Amniotic epithelial cell (primary cell): ENCODE measurements at places on chromosomes 1 and 21.

DNA sequence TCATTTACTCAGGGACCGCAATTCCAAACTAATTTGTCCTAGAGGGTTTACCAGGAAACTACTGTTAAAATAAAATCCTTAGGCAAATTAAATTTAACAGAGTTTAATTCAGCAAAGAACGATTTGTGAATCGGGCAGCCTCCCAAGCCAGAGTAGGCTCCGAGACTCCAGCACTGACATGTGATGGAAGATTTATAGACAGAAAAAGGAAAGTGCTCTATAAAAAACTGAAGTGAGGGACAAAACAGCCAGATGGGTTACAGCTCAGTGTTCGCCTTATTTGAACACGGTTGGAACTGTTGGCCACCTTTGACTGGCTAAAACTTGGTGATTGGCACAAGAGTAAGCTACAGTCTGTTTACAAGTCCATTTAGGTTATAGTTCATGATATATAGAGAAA, 35.2 kb upstream of the RCSD1 start:
- DNase-seq: no peak

- DNase-seq: no peak
Measured at GRCh38 chr1:43981636-43982035, 2.6 kb downstream of the B4GALT2 start.

GRCh38 chr1:240528591-240528990, 83.4 kb downstream of the GREM2 start:
- no peak for DNase-seq

DNA sequence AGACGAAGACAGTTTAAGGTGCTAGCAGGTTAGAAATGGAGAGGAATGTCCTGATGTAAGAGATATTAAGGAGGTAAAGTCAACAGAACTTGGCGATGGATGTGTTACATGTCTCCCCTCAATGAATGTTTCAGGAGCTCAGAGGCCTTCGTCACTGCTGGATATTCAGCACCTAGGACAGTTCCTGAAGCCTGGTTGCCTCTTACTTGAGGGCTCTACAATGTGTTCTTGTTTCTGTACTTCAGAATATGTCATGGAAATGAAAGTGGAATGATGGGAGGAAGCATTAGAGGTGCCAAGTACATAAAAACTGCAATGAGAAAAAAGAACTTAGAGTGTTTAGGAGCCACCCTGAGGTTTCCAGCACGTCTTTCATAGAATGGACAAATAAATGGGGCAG, 17.7 kb downstream of the TNR start:
- DNase-seq: peak; percentile 5

GRCh38 chr1:109467301-109467777, 993 bp downstream of the SYPL2 start:
- no peak for DNase-seq

- no peak for DNase-seq
Measured at GRCh38 chr1:154571964-154572288, 4.3 kb downstream of the CHRNB2 start.

- DNase-seq: no peak
Measured at GRCh38 chr1:82273816-82274215, 473.1 kb downstream of the ADGRL2 start.

DNA sequence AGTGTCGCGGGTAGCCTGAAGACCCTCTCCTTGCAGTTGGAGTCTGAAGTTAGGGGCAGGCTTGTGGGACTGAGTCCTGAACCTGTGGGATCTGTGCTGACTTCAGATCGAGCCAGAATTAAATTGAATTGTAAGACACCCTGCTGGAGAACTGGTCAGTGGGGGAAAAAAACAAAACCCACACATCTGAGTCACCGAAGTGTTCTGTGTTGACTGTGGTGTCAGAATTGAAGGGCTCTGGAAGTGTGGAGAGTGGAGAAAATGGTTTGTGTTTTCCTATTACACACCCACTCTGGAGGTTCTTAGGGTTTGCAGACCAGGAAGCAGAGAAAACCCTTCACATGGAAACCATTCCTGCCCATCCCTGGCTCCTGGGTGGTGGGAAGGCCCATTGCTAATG, 209.5 kb upstream of the GALNT2 start:
- DNase-seq: peak; percentile 23

GRCh38 chr1:43668956-43669355, 19.0 kb downstream of the KDM4A start:
- DNase-seq: peak; percentile 27

DNA sequence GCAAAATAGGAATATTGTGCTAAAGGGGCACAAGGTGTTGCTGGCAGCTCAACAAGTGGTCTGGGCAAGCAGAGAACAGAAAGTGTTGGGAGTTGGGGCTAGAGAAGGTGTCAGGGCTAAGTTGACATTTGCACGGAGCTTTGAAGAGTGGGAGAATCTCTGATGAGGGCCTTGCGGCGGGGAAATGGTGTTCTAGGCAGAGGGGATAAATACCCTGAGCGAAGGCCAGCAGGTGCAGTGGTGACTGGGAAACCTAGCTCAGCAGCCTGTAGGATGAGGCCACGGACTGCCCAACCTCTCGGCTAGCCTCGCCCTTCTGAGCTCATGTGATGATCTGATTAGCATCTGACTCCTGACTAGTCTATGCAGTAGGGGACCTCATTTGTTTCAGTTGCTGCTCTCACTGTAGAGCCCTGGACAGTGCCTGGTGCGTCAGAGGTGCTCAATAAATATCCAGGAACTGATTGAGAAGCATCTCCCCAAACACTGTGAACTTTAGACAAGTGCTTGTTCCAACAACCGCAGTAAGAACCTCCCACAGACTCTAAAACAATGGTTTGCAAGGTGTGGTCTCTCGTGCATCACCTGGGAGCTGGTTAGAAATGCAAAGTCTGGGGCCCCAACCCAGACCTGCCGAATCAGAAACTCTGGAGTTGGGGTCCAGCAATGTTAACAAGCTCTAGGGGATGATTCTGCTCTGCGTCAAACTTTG, 1.0 kb upstream of the FOXO6 start:
- no peak for DNase-seq

GRCh38 chr1:215260711-215261110, 178.2 kb downstream of the KCNK2 start:
- no peak for DNase-seq

GRCh38 chr1:181206979-181207790, 118.7 kb downstream of the IER5 start:
- no peak for DNase-seq

DNA sequence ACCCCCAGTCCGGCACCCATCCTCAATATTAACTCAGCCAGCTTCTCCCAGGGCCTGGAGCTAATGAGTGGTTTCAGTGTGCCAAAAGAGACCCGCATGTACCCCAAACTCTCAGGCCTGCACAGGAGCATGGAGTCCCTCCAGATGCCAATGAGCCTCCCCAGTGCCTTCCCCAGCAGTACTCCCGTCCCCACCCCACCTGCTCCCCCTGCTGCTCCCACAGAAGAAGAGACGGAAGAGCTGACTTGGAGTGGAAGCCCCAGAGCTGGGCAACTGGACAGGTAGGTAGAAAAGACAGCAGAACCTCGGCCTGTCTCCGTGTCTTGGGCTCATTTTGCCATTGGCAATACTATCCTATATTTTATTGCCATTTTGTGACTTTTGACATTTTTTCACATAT, 45.4 kb upstream of the IPO9 start:
- no peak for DNase-seq

- DNase-seq: no peak
Measured at GRCh38 chr1:17177651-17178050, 27.3 kb upstream of the PADI1 start.

DNA sequence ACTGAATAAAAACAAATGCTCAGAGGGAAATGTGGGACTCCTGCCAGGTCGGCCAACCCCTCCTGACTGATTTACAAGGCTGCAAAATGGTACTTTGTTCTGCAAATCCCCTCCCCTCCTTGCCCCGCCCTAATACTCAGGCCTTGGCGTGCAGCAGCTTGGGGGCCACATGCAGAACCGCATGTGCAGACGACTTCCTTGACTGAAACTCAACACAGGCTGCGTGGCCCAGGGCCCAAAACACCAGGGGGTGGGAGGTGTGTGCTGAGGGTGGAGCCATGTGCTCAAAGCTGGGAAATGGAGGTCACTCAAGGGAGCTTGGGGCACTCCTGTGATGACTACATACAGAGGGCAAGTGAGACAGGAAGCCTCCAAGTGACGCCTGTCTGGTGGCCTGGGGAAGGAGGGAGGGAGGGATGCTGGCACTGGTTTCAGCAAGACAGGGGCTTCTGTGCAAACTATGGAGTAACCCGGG, 87.2 kb downstream of the MRPL37 start:
- no peak for DNase-seq

DNA sequence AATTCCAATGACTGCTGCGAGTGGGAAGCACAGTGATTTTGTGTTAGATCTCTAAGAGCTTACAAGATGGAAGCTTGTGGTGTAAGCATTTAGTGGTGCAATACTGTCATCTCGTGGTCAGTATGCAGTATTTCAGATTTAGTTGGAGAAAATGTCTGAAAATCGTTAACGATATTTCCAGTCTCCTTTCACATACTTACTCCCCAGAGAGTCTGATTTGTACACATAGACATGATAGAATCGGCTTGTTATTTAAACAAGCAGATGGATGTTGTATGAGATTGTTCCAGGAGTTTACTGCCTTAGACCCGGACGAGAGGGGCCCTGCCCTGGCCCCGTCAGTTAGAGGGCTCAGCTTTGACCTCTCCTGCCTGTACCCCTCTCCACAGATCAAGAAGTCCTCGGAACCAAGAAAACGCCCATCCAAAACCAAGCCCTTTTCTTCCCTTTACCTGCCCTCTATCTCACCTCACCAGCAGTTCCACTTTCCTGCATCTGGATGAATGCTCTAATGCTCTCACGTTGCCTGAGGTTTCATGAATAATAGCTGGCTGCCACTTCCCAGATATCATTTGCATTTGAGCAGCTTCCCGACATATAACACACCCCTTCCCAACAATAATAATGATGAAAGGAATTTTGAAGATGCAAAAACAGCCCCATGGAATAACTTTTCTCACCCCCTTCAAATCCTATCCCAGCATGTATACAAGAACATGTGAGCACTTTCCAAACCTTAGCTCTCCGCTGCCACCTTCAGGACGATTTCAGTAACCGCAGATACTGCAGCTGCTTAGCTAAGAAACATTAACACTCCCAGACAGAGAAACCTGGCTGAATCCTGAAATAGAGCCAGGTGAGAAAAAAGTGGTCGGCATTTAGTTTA, 247.3 kb downstream of the LTN1 start:
- DNase-seq: peak; percentile 89
